ACHN (cell line): ENCODE measurements at places on chromosomes 11 and 22.

DNA sequence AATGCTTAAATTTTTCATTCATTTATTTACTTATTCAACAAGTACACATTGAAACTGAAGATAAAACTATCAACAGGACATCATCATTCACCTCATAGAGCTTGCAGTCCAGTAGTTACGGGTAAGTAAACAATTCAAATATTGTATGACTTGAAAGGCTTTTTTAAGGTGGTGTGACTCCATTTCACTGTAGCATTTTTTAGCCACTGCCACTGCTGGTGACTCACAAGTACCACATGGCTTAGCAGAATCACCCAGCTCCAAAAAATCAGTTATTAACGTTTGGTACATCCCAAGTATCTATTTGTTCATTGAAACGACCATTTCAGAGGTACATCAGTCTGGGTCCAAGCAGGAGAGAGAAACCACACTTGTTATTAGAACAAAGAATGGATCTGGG is 427.9 kb upstream of the DDI1 start:
- no peak for DNase-seq

DNA sequence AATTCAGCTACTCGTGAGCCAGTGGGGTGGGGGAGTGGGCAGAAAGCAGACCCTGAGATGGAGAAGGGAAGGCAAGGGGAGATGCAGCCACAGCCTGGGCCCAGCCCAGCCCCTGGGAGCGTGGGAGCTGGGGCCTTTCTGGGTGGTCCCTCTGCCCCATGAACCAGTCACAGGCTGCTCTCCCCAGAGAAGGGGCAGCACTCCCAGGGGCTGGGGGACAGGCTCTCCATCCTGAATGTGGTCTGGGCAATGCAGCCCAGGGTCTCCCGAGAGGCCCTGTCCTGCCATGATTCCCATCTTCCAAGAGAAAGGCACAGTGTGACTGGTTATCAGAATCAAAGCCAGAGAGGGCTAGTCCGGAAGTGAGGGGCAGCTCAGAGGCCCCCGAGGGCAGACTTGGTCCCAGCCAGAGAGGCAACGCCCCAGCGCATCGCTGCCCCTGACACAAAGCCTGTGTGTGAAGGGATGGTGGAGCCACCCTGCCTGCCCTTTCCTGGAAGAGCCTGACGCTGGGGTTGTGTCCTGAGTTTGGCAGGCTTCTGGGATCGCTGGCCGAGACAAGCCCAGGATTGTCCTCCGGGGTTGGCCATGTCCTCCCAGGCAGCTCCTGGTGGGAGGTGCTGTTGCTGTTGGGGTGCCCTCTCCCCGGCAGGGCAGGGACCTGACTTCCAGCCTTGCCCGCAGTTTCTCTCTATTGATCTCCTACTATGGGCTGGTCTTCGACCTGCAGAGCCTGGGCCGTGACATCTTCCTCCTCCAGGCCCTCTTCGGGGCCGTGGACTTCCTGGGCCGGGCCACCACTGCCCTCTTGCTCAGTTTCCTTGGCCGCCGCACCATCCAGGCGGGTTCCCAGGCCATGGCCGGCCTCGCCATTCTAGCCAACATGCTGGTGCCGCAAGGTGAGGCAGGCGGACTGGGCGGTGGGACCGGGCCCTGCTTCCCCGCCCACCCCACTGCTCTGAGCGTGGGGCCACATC is 23.8 kb upstream of the SLC22A12 start:
- no peak for DNase-seq

DNA sequence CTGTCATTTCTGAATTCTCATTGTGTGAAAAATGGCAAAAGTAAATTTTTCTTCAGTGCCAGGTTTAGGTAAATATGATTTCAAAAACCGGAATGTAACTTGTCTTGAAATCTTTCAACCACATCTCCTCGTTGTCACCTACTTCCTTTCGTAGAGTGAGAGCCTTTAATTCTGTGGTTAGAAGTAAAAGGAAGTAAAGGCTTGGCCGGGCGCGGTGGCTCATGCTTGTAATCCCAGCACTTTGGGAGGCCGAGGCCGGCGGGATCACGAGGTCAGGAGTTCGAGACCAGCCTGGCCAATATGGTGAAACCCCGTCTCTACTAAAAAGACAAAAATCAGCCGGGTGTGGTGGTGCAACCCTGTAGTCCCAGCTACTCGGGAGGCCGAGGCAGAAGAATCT is 29.8 kb downstream of the SGSM3 start:
- no peak for DNase-seq

DNA sequence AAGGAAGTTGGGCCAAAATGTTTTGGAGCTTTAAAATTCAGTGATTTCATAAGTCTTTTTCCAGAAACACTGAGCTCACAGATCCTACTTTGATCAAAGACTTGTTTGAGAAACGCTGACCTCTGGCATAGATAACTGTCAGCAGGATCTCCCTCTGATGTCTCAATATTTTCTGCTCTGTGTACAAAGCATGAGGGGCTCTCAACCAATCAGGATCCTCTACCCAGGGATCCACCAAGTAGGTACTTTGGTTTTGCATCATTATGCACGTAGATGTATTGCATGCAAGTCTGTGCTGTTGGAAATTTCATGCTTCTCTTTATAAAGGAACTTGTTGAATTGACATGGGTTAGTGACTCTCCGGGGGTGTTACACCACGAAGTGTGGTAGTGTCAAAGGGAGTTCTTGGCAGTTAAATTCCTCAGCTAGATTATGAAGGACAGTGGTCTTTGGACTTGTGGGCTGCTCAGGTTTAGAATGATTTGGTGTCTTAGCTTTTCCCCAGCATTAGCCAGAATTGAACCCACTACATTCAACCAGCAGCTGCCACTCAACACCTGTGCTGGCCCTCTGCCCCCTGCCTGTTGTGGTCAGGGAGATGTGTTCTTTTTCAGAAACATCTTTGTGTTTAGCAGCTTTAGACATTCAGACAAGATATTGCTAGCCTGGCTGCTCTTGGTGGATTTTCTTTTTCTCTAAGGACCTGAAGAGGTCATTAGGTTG is 1.7 kb upstream of the DIXDC1 start:
- DNase-seq, result no peak

DNA sequence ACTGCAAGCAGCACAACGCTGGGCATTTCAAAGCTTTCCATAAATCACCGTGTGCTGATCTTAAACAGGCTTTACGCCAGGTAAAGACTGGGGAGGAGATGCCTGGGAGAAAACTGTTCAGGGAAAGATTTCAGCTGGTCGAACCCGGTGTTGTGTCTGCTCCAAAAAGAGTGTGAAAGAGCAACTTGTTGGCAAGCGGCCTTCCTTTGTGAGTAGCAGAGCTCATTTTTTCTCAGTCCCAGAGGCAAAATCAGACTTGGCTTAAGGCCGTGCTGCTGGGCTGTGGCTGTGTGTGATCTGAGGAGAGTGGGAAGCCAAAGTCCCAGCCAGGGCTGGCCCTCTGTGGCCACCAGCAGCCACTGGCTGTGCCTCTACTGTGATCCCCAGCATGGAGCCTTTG is 75.7 kb upstream of the E2F8 start:
- DNase-seq, result no peak

- no peak for DNase-seq
Measured at GRCh38 chr11:9573775-9574621, 528 bp downstream of the WEE1 start.

GRCh38 chr11:119028346-119029068 is 2.2 kb downstream of the SLC37A4 start:
- DNase-seq, result no peak

DNA sequence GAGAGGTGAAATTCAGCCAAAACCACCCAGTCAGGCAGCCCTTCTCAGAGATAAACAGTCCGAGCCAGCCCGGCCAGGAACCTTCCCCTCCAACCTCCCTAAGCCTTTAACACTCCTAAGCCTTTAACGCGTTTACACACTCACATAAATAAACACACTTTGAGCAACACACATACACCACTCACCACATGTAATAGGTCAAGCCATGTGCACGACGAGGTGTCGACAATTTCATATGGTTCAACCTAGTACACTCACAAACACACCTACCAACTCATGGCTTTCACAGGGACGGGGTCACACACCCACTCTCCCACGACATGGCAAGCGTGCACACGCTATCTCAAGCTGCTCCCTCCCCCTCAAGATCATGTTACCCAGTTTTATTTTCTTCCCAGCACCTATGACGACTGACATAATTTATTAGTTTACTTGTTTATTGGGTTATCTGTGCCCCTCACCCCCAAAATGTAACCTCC is 15.5 kb downstream of the SLC43A1 start:
- DNase-seq, result no peak

GRCh38 chr11:133206313-133207005 is 325.8 kb downstream of the OPCML start:
- DNase-seq, result no peak

DNA sequence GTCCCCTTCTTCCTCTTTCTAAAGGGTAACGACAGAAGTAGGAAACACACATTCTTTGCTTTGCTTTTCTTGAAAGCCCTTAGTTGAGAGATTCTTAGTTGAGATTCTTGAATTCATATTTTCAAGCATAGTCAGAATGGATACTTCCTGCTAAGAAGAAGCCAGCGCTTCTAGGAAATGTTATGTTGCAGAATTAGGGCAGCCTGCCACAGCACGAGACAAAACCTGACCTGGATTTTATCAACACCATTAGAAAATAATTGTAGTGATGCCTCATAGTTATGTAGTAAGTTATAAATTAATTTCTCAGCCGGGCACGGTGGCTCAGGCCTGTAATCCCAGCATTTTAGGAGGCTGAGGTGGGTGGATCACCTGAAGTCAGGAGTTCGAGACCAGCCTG is 37.9 kb upstream of the NUP160 start:
- no peak for DNase-seq
